Mesenteric fat pad (tissue), 1 donor: ENCODE measurements at places on chromosomes 4 and X.

DNA sequence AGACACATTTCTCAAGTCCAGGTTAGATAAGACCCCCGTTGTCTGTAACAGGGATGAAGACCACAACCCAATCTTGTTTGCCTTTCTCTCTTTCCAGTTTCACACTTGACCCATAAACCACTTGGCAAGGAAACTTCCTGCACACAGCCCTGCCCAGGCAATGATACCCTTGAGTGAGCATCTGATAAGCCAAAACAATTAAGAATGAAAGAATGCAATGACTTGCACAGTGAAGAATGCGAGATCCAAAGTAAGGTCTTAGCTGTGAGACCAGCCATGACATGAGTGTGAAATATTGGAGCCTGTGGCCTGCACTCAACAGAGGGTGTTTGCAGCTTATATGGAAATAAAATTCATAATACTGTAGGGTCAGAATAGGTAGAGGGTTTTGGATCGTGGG lies 37.9 kb upstream of the MXRA5 start:
- no peak for DNase-seq

- DNase-seq, result no peak
Measured at GRCh38 chr4:54745031-54745770, 87.4 kb downstream of the KIT start.

GRCh38 chrX:10015723-10016518 lies 48.8 kb downstream of the CLDN34 start:
- no peak for DNase-seq

DNA sequence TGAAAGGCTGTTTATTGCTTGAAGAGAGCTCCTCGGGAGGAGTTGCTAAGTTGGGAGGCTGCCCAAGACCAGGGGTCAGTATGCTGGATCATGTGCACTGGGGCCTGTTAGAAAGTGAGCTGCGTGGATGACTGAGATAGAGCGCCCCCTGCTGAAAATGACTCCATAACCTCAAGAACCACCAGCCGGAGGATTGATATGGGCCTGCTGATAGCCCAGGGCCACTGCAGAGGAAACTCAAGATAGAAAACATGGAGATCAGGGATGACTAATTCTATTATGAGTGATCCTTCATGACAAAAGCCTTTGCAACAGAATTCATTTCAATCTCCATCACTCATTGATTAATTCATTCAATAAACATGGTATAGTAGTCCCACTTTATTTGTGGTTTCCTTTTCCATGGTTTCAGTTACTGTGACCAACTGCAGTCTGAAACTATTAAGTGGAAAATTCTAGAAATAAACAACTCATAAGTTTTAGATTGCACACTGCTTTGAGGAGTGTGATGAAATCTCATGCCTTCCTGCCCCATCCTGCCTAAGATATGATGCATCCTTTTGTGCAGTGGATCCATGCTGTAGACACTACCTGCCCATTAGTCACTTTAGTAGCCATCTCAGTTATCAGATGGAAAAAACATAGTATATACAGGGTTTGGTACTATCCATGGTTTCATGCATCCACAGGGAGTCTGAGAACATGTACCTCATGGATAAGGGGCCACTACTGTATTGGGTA lies 126.7 kb upstream of the MBNL3 start:
- DNase-seq, result no peak

DNA sequence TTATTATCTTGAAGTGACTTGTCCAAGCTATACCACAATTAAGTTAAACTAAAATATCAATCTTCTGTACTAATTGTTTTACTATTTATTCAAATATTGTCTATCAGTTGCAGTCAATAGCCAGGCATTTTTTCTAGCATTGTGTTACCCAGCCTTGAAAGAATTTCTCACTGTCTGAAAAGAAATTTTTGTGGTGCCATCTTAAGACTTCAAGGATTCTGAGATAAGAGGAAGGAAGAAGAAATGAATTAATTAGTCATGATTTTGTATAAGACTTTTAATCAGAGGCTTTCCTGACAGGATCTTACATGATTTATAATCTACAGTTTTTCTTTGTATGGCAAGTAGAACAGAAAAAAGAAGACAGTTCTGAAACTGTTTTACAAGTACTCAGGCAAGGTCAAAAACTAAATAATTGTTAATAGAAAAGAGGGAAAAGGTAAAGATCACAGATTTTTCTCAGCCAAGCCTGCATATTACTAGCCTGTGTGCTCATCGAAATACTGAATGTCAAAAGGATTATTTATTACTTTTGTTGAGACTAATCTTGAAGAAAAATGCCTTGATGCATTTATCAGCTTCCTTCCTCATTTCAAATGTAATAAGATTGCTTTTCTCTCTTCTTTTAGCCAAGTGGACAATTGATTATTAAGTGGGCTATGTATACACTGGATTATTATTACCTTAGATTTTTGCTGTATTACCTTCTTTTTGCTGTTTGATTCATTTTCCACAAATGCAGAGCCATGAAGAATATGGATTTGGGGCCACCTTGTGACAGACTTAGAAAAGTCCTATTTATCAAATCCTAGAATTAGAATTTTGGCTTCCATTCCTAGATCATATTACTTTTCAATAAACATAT lies 53.8 kb downstream of the CXCL1 start:
- DNase-seq, result no peak

GRCh38 chrX:102720237-102721168 lies at the start of gene GPRASP3:
Gene GPRASP3 (plus strand): TSS chrX:102720743. CDS start chrX:102748996, 28,253 bp downstream.
- no peak for DNase-seq

DNA sequence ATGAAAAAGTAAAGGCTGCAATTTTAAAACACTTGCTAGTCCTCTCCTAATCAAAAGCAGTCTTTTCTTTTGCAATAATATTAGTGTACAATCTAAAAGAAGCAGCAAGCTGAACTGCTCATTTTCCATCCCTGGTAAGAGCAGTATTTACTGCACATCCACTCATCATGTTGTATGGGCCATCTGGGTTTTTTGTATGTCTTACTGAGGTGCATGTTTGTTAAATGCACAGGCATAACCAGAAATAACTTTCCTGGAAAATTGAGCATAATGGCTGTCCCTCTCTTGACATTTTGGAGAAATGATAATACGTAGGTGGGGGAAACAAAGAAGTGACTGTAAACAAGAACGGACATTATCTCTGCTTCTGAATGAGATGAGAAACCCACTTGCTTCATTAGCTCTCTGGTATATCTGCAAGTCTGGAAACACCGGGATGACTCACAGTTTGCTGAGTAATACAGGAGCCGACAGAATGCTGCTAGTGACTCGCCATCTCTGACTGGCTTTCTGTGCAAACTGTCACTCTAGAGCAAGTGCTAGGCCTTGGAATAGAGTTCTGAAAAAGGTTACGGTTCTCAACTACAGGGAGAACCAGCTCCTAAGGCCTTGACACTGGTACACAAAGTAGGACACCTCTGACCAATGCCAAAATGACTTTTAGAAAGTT lies 85.7 kb upstream of the MTM1 start:
- no peak for DNase-seq

- no peak for DNase-seq
Measured at GRCh38 chr4:139606579-139607501, 50.8 kb upstream of the SETD7 start.

DNA sequence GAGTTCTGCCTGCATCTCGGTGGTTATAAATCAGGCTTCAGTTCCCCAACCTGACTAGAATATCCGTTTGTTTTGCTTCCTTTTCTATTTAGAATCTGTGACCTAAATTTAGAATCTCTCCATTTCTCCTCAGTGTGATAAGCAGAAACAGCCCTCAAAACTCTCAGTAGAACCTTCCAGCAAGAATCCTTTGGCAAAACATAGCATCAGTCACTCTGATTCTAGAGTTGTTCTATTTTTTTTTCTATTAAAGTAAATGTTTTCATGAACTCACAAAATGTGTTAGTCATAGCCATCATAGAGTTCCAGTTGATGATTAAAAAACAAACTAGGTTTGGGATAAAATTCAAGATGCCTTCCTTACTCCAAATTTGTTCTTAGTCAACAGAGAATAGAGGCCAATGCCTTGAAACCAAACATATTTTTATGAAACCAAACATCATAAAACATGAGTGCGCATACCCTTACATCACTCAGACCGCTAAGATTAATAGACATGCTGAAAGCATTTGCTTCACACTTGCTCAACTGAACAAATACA lies 13.2 kb upstream of the C1QTNF7 start:
- no peak for DNase-seq

DNA sequence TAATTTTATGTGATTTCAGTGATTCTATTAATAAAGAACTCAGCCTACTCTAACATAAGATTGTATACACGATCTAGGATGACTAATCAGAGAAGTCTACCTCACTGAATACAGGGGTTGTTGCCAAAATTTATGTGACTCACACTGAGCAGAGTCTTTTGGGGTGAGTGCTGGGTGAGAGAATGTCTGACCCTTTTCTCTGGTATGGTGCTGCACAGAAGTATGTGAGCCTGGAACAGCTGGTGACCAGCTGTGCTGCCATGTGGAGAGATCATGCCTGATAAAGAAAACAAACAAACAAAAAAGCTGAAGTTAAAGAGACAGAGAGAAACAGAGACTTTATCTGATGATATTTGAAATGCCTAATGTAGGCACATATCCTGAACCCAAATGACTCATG lies 618.1 kb upstream of the GRIA3 start:
- no peak for DNase-seq
